ENCODE measurements at places on chromosomes 5 and 9. TPM values are rescaled to one million over a fixed set of nuclear protein-coding genes. Genes with fewer than 3 reads are reported as not detected.

GRCh38 chr5:126863402-126863801 is 86.5 kb downstream of the LMNB1 start:
- no peak overlapping the region for H3K27ac ChIP-seq
- no peaks in the 10 kb centered on the region for H3K4me1 ChIP-seq
- no peak overlapping the region for H3K4me3 ChIP-seq
- DNase-seq: no peak
- no peaks in the 10 kb centered on the region for H3K27me3 ChIP-seq

DNA sequence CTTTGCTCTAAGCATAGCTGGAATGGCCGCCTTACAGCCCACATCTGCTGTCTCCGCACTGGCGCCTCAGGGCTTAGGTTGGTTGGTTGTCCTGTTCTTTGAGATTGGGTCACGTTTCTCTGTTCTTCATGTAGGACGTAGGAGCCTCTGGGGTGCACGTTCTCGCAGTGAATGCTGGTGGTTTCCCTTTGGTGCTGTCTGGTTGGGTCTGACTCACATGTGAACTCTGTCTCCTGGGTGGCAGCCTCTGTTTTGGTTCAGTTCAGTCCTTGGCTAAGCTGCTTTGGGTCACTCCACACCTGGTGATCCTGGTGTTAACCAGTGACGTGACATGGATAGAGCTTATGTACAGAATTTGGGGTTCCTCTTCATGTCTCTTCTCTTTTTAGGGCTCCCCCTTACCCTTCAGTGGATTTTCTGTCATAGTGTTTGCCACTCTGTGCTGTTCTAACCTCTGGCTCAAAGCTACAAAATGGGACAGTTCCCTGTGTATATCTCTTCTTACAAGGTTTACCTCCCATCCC is 12.6 kb upstream of the LPCAT1 start:
- H3K27me3 ChIP-seq: peaks cover 5% of the 10 kb centered on the region
- H3K4me1 ChIP-seq: peaks cover 4% of the 10 kb centered on the region
- H3K4me3 ChIP-seq: peak overlapping the region; percentile 34
- no peak for DNase-seq

GRCh38 chr9:78448960-78449673 is 152.2 kb downstream of the PSAT1 start:
- H3K27ac ChIP-seq: no peak overlapping the region
- H3K27me3 ChIP-seq: no peaks in the 10 kb centered on the region
- H3K4me3 ChIP-seq: no peak overlapping the region
- no peak for DNase-seq
- no peaks in the 10 kb centered on the region for H3K4me1 ChIP-seq

GRCh38 chr9:121707477-121708424 is 56.3 kb downstream of the DAB2IP start:
- H3K27me3 ChIP-seq: no peaks in the 10 kb centered on the region
- no peaks in the 10 kb centered on the region for H3K36me3 ChIP-seq
- no peak overlapping the region for H3K4me3 ChIP-seq
- peaks cover 2% of the 10 kb centered on the region for H3K4me1 ChIP-seq
- no peak overlapping the region for H3K27ac ChIP-seq

DNA sequence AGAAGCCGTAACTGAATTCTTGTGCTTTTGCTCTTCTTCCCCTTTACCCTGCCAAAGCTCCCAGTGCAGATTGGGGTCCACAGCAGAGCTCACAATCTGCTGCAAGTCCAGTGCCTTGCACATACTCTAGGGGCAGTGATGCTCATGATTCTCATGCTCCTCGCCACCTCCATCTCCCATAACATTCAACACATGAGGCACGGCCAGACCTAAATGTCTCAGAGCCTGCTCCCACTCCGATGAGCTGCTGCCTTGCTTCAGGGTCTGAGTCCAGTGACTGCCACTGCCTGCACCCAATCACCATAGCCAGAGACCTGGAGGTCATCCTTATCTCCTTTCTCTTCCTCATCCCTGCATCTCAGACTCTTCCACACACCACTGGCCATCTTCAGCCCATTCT is 10.5 kb downstream of the CSF1R start:
- no peak for DNase-seq
- H3K27ac ChIP-seq: no peak overlapping the region

DNA sequence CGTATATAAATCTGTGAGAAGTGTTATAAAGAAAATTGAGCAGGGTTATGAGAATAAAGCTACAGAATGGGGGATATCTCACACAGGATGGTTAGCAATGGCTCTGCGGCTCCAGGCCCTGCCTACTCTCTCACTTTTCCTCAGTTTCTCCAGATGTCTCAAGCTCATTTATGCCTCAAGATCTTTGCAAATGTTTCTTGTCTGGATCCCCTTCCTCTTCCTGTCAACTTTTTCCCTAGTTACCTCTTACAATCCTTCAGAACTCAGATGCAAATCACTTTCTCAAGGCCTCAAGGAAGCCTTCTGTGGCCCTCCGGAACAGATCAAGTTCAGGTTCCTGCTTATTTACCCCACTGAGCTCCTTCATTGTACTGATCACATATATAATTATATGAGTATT is 386.4 kb downstream of the RAB3C start:
- no peaks in the 10 kb centered on the region for H3K4me1 ChIP-seq
- H3K4me3 ChIP-seq: no peak overlapping the region
- no peak overlapping the region for H3K27ac ChIP-seq
- no peak for DNase-seq

GRCh38 chr5:134255418-134256150 is 29.7 kb upstream of the PPP2CA start:
- no peaks in the 10 kb centered on the region for H3K27me3 ChIP-seq
- H3K36me3 ChIP-seq: no peaks in the 10 kb centered on the region
- H3K4me1 ChIP-seq: peaks cover 7% of the 10 kb centered on the region

DNA sequence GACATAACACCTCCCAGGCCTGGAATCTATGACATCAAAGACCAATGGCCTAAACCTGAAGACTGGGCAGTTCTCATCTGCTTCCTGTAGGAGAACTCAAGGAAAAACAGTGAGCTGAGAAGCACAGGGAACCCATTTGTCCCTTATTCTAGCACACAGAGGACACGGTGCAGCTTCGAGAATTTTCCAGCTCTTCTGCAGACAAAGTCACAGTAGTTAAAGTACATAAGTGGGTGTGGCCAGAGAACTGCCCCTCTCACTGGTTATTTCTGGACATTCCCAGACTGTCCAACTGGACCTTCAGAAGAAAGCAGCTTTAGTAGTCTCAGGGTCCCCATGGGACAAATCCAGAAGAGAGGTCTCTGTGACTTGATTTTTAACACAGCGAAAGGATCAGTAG is 114.6 kb downstream of the KLHL3 start:
- no peak overlapping the region for H3K27ac ChIP-seq
- DNase-seq: no peak

GRCh38 chr9:81182431-81182830 is 506.9 kb downstream of the TLE1 start:
- no peaks in the 10 kb centered on the region for H3K27me3 ChIP-seq
- no peaks in the 10 kb centered on the region for H3K36me3 ChIP-seq

GRCh38 chr5:116632890-116633289 is 58.3 kb upstream of the SEMA6A start:
- no peak overlapping the region for H3K27ac ChIP-seq
- no peak for DNase-seq
- no peaks in the 10 kb centered on the region for H3K4me1 ChIP-seq
- H3K4me3 ChIP-seq: no peak overlapping the region
- no peaks in the 10 kb centered on the region for H3K36me3 ChIP-seq

DNA sequence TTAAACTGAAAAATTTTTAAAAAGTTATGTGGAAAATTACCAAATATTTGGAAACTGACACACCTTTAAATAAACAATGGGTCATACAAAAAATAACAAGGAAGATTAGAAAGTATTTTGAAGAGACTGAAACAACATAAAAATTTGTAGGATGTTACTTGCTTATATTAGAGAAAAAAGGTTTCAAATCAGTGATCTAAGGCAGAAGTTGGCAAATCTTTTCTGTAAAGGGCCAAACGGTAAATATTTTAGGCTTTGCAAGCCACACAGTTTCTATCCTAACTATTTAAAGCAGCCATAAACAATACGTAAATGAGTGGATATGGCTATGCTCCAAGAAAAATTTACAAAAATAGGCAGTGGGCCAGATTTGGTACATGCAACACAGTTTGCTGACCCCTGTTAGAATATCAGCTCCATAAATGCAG is 81.3 kb downstream of the OXCT1 start:
- H3K27me3 ChIP-seq: no peaks in the 10 kb centered on the region
- H3K36me3 ChIP-seq: no peaks in the 10 kb centered on the region
- no peak overlapping the region for H3K27ac ChIP-seq
- H3K4me1 ChIP-seq: peaks cover 20% of the 10 kb centered on the region
- no peak overlapping the region for H3K4me3 ChIP-seq
- DNase-seq: peak; percentile 81

GRCh38 chr9:97752274-97752673 is 55.1 kb upstream of the XPA start:
- no peak overlapping the region for H3K27ac ChIP-seq
- H3K27me3 ChIP-seq: peaks cover 15% of the 10 kb centered on the region
- no peaks in the 10 kb centered on the region for H3K36me3 ChIP-seq
- H3K4me1 ChIP-seq: no peaks in the 10 kb centered on the region
- no peak overlapping the region for H3K4me3 ChIP-seq
- DNase-seq: no peak

- peaks cover 4% of the 10 kb centered on the region for H3K27me3 ChIP-seq
- H3K4me3 ChIP-seq: no peak overlapping the region
- H3K27ac ChIP-seq: no peak overlapping the region
- DNase-seq: no peak
- no peaks in the 10 kb centered on the region for H3K36me3 ChIP-seq
Measured at GRCh38 chr5:173795601-173796000, 92.5 kb upstream of the CPEB4 start.

DNA sequence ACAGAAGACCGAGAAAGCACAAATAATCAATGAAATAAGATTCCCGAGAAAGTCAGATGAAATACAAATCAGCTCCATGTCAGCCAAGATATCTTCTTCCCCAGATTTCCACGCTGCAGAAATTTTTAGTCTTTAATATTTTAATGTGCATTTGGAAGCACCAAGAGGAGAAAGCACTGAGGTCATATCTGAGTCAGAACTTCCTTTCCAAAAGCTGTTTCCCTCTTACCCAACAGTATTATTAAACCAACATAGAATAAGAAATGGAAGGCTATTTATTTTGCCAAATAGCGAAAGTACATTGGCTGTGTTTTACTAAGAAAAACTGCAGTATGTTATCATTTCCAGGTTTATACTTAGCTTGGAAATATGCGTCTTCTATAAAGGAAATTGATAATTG is 772.1 kb upstream of the CDH9 start:
- H3K4me3 ChIP-seq: no peak overlapping the region
- H3K27me3 ChIP-seq: no peaks in the 10 kb centered on the region
- DNase-seq: no peak
- H3K27ac ChIP-seq: no peak overlapping the region
- no peaks in the 10 kb centered on the region for H3K4me1 ChIP-seq

GRCh38 chr5:116738239-116738614 is 163.6 kb upstream of the SEMA6A start:
- no peaks in the 10 kb centered on the region for H3K36me3 ChIP-seq
- H3K27ac ChIP-seq: no peak overlapping the region
- H3K27me3 ChIP-seq: no peaks in the 10 kb centered on the region

DNA sequence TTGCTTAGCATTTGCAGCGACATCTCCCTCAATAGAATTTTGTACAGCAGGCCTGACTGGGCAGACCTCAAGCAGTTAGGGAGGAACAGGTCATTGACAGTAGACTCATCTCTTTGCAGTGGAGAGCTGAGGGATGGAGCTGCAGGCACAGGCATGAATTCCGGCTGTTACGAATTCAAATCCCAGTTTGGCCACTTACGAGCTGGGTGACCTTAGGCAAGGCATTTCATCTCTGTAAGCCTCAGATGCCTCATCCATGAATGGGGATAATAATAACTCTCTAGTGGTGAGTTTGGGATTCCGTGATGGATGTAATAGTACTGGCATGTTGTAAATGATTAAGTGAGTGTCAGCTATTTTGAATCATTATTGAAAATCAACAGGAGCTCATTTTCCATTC is 195.3 kb downstream of the SEMA6A start:
- no peak overlapping the region for H3K4me3 ChIP-seq
- DNase-seq: no peak
- no peaks in the 10 kb centered on the region for H3K4me1 ChIP-seq
- no peak overlapping the region for H3K27ac ChIP-seq
- no peaks in the 10 kb centered on the region for H3K27me3 ChIP-seq

- H3K4me3 ChIP-seq: no peak overlapping the region
- H3K27me3 ChIP-seq: no peaks in the 10 kb centered on the region
- H3K27ac ChIP-seq: peak overlapping the region; percentile 47
- H3K4me1 ChIP-seq: peaks cover 10% of the 10 kb centered on the region
- no peaks in the 10 kb centered on the region for H3K36me3 ChIP-seq
Measured at GRCh38 chr5:6705088-6705487, 8.1 kb upstream of the TENT4A start.

- no peak overlapping the region for H3K27ac ChIP-seq
- H3K4me1 ChIP-seq: peaks cover 2% of the 10 kb centered on the region
- no peaks in the 10 kb centered on the region for H3K36me3 ChIP-seq
- no peak for DNase-seq
- H3K4me3 ChIP-seq: no peak overlapping the region
Measured at GRCh38 chr5:141003791-141004611, 37.7 kb downstream of the PCDHAC2 start.

- peaks cover 5% of the 10 kb centered on the region for H3K4me1 ChIP-seq
- no peak for DNase-seq
- H3K27me3 ChIP-seq: no peaks in the 10 kb centered on the region
- no peaks in the 10 kb centered on the region for H3K36me3 ChIP-seq
Measured at GRCh38 chr5:38555354-38556087, 925 bp downstream of the LIFR start.

DNA sequence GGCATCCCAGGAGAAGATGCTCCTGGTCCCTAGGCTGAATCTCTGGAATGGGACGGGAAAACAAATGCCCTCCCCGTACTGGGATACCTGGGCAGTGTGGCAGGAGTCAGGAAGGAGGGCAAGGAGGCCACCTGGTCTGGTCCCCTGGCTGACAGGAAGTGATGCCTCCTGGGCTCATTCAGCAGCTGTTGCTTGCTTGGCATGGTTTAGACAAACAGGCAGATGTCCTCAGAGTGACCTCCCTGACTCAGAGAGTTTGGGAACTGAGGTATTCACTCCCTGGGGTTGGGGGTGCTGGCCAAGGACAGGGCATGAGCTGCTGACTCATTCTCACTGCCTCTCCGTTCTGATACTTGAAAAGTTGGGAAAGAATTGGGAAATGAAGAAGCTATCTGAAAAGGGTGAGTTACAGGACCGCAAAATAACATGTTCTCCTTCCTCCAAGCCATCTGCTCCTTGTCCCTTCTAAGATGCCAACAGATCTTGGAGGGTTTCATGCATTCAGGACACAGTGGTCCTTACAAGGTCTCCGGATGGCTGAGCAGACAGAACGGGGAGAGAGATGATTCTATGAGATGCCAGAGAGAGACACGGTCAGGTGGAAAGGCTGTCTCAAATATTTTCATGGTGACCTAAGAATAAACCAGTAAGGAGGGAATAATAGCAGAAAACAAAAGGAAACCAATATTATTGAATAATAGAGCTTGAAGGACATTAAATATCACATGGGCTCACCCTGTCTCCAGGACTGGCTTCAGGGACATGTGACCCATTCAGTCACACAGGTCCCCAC is 534.5 kb downstream of the BNC2 start:
- H3K4me3 ChIP-seq: no peak overlapping the region
- H3K27me3 ChIP-seq: no peaks in the 10 kb centered on the region
- peaks cover 12% of the 10 kb centered on the region for H3K4me1 ChIP-seq
- DNase-seq: peak; percentile 100

CXCL14 gene
- polyA plus RNA-seq: not detected

C5orf63 gene
- polyA plus RNA-seq: 2.9 TPM

TRIM32 gene
- 18.9 TPM for polyA plus RNA-seq

VCAN gene
- 51.9 TPM for polyA plus RNA-seq

PCA3 gene
- polyA plus RNA-seq: not detected

GRXCR2 gene
- polyA plus RNA-seq: not detected

SLC4A9 gene
- polyA plus RNA-seq: not detected

ERAP2 gene
- 56.7 TPM for polyA plus RNA-seq

SLC46A2 gene
- not detected for polyA plus RNA-seq

Measured in fibroblast of lung (primary cell).